ENCODE measurements at places on chromosomes 7 and 10.

- no peak for DNase-seq
Measured at GRCh38 chr10:34732926-34733325, 82.2 kb downstream of the PARD3 start.

- DNase-seq = no peak
Measured at GRCh38 chr10:110075686-110076085, 67.9 kb downstream of the ADD3 start.

DNA sequence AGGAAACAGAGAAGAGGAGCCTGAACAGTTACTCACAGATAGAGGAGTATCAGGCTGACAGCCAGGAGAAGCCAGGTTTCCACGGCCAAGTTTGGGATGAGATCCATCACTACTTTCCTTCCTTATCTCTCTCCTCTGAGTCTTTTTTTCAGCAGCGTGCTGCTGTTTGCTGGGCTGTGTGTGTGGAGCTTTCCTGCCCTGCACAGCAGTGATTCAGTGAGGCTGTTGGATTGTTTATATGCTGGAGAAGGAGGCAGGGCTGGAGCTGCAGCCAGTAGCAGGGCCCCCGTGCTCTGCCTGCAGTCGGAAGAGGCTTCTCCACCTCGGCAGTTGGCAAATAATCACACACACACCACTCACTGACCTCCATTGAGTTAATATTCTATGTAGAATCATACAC is at the start of gene CYP3A7:
Gene CYP3A7 (minus strand): TSS at position 210 of the 400 bp plus-strand sequence. CDS start 103 bp downstream, at position 107.
- no peak for DNase-seq

DNA sequence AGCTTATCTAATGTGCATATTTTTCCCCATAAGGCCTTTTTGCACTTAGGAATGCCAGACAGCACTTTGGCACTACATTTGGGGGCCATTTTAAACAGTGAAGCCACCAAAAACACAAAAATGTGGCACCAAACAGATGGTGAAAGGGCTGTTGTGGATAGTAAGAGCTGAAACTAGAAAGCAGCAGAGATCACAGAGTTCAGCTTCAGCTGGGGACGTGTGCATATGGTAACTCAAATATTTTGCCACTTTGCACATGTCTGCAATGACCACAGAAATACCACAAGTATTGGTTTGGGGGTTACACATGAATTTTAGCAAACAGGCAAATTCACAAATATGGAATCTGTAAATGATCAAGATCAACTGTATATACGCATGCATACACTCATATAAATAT is 72.8 kb downstream of the PODXL start:
- DNase-seq = no peak

DNA sequence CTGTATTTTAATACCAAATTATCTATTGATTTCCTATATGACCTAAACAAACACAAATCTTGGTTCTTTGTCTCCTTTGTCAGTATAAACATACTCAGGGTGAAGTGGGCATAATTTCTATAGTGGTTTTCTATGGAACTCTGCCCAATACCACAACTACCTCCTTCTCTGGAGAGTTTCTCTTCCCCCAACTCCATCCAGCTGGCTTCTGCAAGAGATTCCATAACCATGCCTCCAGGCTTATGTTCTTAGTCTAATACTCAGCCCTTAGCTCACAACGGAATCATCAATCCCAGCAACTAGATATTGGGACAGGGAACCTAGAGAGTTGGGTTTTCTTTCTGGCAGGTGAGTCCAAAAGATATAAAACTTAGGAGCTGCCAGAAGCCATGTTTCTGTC is 127.3 kb downstream of the TRIL start:
- DNase-seq = no peak

- DNase-seq = no peak
Measured at GRCh38 chr10:9824631-9825071, 1193.0 kb upstream of the CELF2 start.

- DNase-seq = peak; percentile 86
Measured at GRCh38 chr10:133336577-133337369, at the start of gene CALY. Gene CALY, minus strand, starts transcription at chr10:133336896. Its CDS starts 7,907 bp downstream, at chr10:133328989.

- DNase-seq = peak; percentile 50
Measured at GRCh38 chr7:142880876-142881505, 4.6 kb downstream of the TRPV6 start.

DNA sequence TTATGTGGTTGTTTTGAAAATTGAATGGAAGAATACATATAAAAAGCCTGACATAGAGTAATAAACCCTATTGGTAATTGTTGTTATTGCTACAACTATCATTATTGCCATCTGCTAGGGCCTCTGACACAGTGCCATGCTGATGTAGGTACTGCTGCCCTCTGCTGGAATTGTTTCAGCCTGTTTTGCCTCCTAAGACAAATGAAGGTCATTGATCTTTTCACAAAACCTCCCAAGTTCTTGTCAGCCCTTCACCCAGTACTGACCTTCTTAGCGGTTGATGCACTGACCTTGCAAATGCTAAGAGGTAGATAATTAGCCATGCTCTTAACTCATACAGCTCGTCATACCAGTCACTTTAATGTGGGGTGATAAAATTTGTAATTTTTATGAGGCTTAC is 975.2 kb downstream of the SORCS1 start:
- DNase-seq = no peak

DNA sequence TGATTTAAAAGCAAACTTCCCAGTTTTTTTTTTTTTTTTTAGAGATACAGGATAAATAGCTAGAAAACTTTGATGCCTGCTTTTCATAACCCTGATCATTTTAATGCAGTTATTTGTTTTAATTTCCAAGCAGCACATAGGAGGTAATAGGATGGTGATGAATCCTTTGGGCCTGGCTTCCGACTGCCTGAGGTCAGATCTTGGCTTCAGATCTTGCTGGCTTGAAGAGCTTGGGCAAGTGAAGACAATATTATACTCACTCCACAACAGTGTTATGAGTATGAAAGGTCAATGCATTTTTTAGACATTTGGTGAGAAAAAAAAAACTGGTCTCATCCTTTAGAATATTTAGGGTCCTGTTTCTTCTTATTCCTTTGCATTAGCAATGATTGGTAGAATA is 124.8 kb upstream of the PRKCQ start:
- DNase-seq = no peak

DNA sequence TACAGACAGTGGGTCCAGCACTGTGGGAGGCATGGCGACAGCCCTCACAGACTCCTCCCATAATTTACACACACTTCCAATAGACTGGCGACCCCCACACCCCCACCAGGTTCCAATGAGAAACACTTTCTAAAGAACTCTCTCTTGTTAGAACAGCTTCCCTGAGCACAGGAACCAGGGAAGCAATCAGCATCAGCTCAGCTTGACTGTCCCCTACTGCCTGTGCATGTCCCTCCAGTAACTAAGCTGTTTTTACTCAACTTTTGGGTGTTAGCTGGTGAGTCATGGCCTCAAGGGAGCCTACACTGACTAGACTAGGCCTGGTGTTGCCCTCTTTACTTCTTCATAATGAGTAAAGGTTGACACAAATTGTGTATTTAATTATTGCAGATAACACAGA is 32.6 kb upstream of the HERPUD2 start:
- peak; percentile 28 for DNase-seq

DNA sequence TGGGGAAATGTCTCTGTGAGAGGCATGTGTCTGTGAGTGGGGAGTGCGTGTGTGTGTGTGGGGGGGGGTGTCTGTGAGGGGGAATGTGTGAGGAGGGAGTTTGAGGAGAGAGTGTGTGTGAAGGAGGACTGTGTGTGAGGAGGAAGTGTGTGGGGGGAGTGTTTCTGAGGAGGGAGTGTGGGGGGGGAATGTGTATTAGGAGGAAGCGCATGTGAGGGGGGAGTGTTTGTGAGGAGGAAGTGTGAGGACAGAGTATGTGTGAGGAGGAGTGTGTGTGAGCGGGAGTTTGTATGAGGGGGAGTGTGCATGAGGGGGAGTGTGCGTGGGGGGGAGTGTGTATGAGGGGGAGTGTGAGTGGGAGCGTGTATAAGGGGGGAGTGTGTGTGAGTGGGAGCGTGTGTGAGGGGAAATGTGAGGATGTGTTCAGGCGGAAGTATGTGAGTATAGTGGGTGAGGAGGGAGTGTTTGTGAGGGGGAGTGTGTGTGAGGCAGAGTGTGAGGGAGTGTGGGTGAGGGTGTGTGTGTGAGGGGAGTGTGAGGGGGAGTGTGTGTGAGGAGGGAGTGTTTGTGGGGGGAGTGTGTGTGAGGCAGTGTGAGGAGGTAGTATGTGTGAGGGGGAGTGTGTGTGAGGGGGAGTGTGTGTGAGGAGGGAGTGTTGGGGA is 21.8 kb upstream of the PTPRN2 start:
- DNase-seq = no peak

GRCh38 chr10:61153771-61154170 is 209.8 kb upstream of the RHOBTB1 start:
- no peak for DNase-seq

DNA sequence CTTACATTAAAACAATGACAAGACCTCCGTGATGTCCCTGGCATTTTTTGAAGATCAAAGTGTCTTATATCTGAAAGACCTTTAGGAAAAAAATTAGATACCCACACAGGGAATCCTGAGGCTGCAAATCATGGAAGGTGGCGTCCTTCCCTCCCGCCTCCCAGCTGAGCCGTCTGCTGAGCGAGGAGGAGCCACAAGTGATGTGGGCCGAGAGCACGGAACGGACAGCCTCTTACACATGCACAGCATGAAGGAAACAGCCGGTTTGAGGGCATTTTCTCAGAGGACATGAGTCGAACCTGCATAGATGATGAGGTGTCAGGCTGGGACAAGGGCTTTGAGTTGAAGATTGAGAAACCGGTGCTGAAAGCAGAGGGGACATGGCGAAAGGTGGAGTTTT is 163.3 kb downstream of the ADARB2 start:
- DNase-seq = no peak

- no peak for DNase-seq
Measured at GRCh38 chr7:85191383-85191782, 4.5 kb upstream of the SEMA3D start.

GRCh38 chr10:73076360-73077183 is 20.1 kb downstream of the P4HA1 start:
- no peak for DNase-seq

- no peak for DNase-seq
Measured at GRCh38 chr10:23391821-23392220, 47.1 kb upstream of the OTUD1 start.

DNA sequence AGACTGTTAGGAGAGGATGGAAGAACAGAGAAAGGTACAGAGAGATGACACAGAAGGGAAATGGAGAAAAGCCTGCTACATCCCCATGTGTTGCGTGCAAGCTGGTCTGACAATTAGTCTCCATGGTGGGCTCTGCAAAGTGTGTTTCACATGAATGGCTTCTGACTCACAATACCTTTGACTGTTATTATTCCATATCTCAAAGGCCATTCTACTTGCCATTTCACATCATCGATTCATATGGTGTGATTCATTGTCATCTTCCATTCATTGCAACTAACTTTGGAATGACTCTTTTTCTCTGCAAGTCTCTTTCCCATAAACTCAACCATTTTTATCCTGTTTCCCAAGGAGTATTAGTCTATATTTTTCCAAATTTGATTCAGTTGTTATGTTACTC is 208.9 kb upstream of the INHBA start:
- no peak for DNase-seq

DNA sequence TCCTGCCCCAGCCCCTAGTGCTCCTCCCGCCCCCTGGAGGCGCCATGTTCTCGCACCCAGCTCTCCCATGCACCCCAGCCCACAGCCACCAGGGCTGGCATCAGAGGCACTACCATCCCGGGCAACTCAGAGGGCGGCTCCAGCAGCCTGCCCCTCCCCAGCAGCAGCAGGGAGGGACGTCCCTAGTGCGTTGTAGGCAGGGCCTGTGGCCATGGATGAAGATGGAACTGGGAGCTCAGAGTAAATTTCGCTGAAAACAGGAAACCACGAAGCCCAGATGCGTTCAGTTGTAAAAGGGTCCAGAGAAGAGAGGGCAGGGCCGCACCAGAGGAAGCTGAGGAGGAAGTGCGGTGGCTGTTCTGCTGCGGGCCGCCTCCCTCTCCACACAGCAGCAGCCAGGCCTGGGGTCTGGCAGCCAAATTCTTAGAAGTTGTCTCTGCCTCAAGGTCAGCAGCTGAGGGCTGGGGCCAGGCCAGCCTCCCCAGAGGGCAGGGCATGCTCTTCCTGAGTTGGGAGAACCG is 24.6 kb downstream of the VSIR start:
- peak; percentile 93 for DNase-seq

GRCh38 chr7:140245611-140246105 is 68.9 kb upstream of the KDM7A start:
- DNase-seq = no peak

GRCh38 chr7:100969066-100969615 is at the start of gene MUC12:
Gene MUC12, plus strand, starts transcription at chr7:100969565. Its CDS starts 58 bp downstream, at chr7:100969623.
- no peak for DNase-seq

GRCh38 chr10:73991884-73992245 is 6.1 kb upstream of the VCL start:
- DNase-seq = peak; percentile 93

DNA sequence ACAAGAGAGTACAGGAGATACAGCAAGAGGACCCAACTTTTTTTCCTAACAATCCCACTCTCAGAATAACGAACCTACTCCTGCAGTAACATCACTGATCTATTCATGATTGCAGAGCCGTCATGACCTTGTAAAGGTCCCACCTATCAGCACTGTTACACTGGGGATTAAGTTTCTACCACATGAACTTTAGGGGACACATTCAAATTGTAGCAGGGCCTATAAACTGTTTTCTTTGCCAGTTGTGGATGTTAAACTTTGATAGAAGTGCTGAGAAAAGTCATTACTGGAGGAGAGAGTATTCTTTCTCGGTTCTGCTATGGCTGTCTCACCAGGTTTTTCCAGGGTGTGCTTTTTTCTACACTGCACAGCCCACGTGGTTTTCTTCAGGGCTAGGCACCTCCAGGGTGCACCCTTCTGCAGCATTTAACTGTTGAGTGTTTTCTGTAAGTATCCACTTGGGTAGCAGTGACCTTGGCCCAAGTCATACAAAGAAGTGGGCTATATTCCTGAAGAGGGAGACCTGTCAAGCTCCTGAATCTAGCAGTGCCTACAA is 131.6 kb upstream of the AHR start:
- DNase-seq = no peak

DNA sequence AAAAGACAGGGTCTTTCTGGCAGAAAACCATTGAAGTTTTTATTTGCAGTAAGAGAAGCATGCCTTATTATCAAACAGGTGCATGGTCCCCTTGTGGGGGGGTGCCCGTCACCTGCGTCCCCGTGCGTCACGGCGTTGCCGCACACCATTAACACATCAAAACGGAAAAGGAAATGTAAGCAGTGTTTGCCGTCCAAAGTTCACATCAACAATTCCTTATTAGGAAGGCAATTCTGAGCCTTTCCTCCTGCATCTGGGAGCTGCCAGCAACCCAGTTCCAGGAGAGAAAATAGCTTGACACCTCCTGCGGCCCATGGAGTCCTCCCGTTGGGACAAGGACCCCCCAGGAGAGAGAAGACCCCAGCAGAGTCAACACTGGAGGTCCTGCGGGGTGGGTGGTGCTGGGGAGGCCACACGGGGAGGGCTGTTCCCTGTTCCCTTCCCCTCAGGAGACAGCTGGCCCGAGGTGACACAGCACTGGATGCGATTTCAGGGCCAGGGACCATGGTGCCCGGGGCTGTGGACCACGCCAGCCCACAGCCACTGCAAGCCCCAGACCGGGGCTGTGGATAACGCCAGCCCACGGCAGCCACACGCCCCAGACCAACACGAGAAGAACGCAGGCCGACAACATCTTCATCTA is 39.5 kb downstream of the DIP2C start:
- no peak for DNase-seq

- DNase-seq = no peak
Measured at GRCh38 chr10:100734295-100735086, 10.9 kb upstream of the PAX2 start.

- no peak for DNase-seq
Measured at GRCh38 chr10:28385748-28386502, 83.1 kb upstream of the MPP7 start.

All from activated CD4-positive, alpha-beta memory T cell treated with anti-CD3 and anti-CD28 coated beads, Interleukin-2, amount 10 ng/mL, durations not matched to agents 7 days and 5 days (primary cell).